ENCODE measurements at places on chromosomes 16 and 17.

GRCh38 chr16:78988361-78988969, 612.1 kb downstream of the MAF start:
- DNase-seq: no peak

GRCh38 chr17:69141431-69142174, at the start of gene ABCA6:
Gene ABCA6, minus strand, starts transcription at chr17:69141895. Its CDS starts 1,192 bp downstream, at chr17:69140703.
- no peak for DNase-seq

DNA sequence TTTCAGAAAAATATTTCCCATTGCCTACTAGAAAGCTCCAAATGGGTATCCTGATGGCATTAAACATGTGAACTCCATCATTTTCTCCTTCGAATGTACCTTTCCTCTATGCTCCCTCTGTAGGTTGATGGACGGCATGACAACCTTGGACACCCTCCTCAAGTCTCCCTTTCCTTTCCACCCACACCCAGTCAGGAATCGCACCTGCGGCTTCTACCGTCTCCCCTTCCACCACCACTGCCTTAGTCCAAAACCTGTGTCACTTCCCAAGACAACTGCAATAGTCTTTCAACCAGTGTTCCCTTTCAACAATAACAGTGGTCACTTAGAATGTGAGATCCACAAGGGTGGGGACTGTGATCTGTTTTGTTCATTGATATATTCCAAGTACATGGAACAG, 233.1 kb upstream of the AXIN2 start:
- no peak for DNase-seq

DNA sequence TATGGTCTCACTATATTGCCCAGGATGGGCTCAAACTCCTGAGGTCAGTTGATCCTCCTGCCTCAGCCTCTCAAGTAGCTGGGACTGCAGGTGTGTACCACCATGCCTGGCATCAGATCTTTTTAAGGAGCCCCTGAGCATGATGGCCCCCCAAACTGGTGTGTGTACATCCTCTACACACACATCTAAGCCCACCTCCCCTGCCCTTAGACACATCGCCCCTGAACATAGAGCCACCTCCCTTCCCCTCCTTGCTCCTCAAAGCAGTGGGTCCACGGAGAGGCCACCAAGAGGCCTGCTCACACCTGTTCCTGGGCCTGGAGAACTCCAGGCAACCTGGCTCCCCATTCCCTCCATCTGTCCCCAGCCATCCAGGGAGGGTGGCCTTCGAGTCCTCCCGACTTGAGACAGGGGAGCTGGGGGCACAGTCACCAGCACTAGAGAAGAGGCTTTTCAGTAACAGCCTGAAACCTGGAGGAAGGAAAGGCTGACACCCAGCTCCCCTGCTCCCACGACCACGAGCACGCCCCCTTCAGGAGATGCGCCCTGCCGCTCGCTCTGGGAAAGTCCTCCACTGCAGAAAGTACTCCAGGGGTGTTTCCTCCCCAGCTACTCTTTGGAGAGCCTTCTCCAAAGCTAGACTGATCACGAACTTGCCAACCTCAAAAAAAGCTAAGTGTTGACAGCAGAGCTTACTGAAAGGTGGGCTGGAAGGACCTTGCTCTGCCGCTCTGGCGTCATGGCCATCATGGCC, 12.6 kb upstream of the PRR29 start:
- DNase-seq: no peak

GRCh38 chr17:82677353-82677925, 21.1 kb downstream of the RAB40B start:
- no peak for DNase-seq

DNA sequence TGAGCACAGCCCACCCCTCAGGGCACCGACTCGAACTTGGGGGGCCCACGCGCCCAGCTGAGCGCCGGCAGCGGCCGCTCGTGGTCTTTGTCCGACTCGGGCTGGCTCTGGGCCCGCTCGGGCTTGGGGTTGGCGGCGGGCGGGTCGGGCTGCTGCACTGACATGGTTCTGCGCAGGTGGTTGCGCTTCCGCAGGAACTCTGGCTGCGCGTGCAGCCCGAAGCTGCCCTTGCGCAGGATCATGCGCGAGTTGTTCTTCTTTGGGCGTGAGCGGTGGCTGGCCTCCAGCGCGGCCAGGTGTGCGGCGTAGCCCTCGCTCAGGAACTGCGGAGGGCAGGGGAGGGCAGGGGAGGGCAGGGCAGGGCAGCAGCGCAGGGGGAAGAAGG, 11.1 kb downstream of the PIMREG start:
- no peak for DNase-seq

GRCh38 chr16:10600782-10601443, 20.5 kb upstream of the EMP2 start:
- DNase-seq: no peak
